Putamen (tissue), 1 donor: ENCODE measurements at places on chromosomes 7 and 10.

DNA sequence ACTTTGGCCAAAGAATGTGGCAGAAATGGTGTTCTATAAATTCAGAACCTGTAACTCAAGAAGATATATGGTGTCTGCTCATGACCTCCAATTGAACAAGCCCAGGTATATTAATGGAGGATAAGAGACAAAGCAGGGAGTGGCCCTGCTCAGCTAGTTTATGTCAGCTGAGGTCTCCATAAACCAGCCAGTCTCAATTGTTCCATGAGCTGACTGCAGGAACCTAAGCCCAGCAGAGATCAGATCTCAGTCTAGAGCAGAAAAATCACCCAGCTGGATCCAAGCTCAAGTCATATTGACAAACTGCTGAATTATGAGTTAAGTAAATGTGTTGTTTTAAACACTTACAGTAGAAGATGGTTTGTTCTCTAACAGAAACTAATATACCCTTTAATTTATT is 105.5 kb upstream of the SGCE start:
- DNase-seq: no peak

DNA sequence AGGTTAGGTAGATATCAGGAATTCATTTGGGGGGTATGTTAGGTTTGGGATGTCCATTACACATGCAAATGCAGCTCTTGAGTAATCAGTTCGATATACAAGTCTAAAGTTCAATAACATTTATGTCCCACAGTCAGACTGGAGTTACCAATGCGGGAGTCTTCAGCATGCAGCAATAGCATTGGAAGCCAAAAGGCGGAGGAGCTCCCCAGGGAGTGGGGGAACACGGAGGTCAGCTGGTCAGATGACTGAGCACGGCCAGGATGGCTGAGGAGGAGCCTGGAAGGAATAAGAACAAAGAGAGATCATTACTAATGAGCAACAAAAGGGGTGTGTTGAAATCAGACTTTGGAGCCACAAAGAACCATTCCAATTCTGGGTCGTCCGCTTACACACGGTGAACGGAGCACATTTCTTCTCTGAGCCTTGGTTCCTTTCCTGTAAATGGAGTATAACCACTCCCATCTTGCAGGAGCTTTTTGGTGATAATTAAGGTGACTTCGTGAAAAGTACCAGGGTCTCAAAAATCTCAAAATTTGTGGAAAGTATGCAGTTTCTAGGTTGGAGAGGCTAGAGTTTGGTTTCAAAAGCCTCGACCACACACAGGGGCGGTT is 478 bp upstream of the ZNF22 start:
- no peak for DNase-seq

DNA sequence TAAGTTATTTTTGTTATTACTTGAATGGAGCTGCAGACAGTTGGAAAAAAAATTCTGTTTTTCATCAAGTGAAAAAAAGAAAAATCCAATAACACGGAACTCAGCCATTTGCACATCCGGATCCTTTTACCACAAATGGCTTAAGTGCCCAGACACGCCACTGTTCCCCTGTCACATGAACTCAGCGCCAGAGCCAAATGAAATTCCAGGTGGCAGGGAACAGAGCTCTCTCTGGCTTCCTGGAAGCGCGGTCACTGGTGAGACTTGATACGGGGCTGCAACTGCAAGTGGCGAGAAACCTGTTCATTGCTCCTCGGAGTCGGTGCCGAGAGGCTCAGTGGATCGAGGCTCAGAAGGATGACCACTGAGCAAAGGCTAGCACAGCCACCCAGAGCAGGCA is 60.8 kb upstream of the NPTX2 start:
- no peak for DNase-seq

- DNase-seq: no peak
These were observed 218.3 kb downstream of the CRPPA start for GRCh38 chr7:16203065-16203464.
